ENCODE measurements at places on chromosomes 7 and 10.

- peak; percentile 70 for DNase-seq
These were observed 536.0 kb upstream of the GALNT17 start for GRCh38 chr7:70595755-70596597.

DNA sequence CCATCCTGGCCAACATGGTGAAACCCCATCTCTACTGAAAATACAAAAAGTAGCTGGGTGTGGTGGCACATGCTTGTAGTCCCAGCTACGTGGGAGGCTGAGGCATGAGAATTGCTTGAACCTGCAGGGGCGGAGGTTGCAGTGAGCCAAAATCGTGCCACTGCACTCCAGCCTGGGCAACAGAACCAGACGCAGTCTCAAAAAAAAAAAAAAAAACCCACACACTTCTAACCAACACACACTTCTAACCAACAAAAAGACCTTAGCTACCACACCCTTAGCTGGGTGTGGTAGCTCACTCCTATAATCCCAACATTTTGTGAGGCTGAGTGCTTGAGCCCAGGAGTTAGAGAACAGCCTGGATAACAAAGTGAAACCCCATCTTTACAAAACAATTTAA, 33.9 kb upstream of the SPOCK2 start:
- no peak for DNase-seq

DNA sequence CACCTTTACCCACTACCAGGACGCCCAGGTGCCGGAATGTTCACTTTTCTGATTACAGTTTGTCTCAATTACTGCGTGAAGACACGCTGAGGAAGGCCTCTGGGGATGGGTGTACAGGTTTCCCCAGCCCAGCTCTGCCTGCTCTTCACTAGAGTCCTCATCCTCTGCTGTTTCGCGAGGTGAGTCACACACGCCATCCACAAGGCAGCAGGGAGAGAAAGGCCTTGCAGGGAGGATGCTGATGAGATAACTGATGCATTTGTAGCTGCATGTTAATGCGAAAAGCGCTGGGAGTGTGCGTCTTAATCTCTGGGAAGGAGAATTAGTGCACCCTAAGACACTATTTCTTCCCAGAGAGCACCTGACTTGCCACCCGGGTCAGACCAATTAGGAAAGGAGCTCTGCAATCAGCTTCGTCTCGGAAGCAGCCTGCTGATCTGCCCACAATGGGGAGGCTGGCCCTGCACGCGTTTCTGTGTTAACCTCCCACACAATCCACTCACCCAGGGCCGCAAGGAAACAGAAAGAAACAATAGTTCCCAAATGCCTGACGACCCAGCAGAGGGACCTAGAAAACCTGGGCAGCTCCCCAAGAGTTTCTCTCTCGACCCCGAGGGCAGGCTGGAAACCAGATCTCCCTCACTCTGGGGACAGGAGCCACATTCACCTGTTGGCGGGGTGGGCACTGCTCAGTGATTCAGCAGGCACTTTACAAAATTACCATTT, 578.7 kb downstream of the GLRX3 start:
- no peak for DNase-seq

DNA sequence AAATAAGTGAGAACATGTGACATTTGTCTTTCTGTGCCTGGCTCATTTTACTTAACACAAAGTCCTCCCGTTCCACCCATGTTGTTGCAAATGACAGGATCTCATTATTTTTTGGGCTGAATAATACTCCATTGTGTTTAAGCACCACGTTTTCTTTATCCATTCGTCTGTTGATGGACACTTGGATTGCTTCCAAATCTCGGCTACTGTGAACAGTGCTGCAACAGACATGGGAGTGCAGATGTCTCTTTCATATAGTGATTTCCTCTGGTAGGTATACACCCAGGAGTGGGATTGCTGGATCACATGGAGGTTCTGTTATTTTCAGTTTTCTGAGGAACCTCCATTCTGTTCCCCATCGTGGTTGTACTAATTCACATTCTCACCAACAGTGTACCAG, 264.4 kb upstream of the GALNT17 start:
- DNase-seq: no peak

DNA sequence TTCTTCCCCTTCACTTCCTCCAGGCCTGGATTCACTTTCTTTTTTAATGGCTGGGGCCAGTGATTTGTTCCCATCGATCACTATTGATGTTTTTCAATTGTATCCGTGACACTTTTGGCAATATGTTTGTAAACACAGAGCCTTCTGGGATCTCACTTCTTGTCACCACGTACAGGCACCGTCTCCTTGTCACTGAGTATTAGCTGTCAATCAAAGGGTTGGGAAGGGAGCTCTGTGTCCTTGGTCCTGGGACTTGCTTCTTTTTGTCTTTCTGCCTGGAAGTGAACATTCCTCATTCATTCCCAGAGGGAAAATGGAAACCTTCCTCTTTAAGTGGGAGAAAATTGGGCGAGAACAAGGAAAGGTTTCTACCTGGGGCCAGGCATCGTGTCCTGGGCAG, 157.4 kb downstream of the PLXNA4 start:
- no peak for DNase-seq

GRCh38 chr10:19947215-19947614, 131.0 kb downstream of the PLXDC2 start:
- DNase-seq: no peak

DNA sequence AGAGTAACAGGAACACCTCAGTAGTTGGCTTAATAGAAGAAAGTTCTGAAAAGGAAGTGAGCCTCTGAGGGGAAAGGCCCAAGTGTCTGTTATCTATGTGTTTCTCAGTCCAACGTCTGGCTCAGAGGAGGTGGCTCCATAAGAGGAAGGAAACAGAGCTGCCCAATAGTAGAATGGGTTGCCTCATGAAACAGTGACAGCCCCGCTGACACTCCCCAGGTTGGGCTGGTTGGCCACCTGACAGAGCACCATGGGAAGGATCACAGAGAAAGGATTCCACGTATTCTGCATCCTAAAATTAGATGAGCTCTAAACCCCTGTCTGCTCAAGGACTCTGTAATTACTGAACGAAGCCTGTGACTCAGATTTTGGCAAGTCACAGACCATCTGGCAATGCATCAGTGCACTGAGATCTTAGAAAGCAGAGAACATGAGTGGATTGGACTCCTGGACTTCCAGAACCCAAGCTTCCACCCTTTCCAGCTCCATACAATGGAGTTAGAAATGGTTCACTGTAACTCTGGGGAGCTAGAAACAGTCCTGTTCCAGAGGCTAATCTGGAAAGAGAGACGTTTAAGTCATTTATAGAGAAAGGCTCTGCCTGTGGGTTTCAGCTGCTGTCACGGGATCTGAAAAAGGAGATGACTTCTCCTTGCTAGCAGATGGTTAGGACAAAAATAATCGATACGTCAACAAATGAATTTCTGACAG, 2.9 kb downstream of the PKD2L1 start:
- DNase-seq: no peak
